ENCODE measurements at places on chromosomes 1 and 21. TPM values are rescaled to one million over a fixed set of nuclear protein-coding genes. Genes with fewer than 3 reads are reported as not detected.

SELENBP1 gene
- total RNA-seq, result 106 TPM

LENEP gene
- not detected for total RNA-seq

EDARADD gene
- not detected for total RNA-seq

NUAK2 gene
- 3.6 TPM for total RNA-seq

SERTAD4 gene
- 3.4 TPM for total RNA-seq

TCHHL1 gene
- total RNA-seq, result not detected

SF3B4 gene
- 17.8 TPM for total RNA-seq

LIN28A gene
- total RNA-seq, result not detected

LCA5L gene
- 1.4 TPM for total RNA-seq

DHCR24 gene
- 78.6 TPM for total RNA-seq

LDLRAD1 gene
- not detected for total RNA-seq

HSF2BP gene
- total RNA-seq, result 1.6 TPM

NPHS2 gene
- total RNA-seq, result not detected

CLCNKB gene
- not detected for total RNA-seq

RGS1 gene
- total RNA-seq, result not detected

DDAH1 gene
- 15.6 TPM for total RNA-seq

COL16A1 gene
- 92.6 TPM for total RNA-seq

BATF3 gene
- total RNA-seq, result not detected

CFAP45 gene
- total RNA-seq, result not detected

TNNT2 gene
- 0.78 TPM for total RNA-seq

CGN gene
- not detected for total RNA-seq

RPL5 gene
- 1,459 TPM for total RNA-seq

HORMAD1 gene
- not detected for total RNA-seq

PCP4 gene
- not detected for total RNA-seq

PTPRF gene
- total RNA-seq, result 9.3 TPM

FAM110D gene
- total RNA-seq, result not detected

PRAMEF4 gene
- not detected for total RNA-seq

SLC16A4 gene
- total RNA-seq, result 16.4 TPM

AHCYL1 gene
- 63.2 TPM for total RNA-seq

CD46 gene
- 34.4 TPM for total RNA-seq

CASQ1 gene
- total RNA-seq, result not detected

CKS1B gene
- 24.4 TPM for total RNA-seq

KCNA2 gene
- total RNA-seq, result 0.10 TPM

S100A3 gene
- total RNA-seq, result 11.2 TPM

JAM2 gene
- 1.4 TPM for total RNA-seq

CFHR2 gene
- not detected for total RNA-seq

MAN1C1 gene
- 26.1 TPM for total RNA-seq

PRAMEF6 gene
- not detected for total RNA-seq

TSPEAR gene
- total RNA-seq, result not detected

GCSAML gene
- total RNA-seq, result not detected

LCE3E gene
- not detected for total RNA-seq

ICOSLG gene
- total RNA-seq, result 0.93 TPM

FCN3 gene
- total RNA-seq, result 0.29 TPM

LIPI gene
- total RNA-seq, result not detected
